ENCODE measurements at places on chromosomes 6 and 20.

DNA sequence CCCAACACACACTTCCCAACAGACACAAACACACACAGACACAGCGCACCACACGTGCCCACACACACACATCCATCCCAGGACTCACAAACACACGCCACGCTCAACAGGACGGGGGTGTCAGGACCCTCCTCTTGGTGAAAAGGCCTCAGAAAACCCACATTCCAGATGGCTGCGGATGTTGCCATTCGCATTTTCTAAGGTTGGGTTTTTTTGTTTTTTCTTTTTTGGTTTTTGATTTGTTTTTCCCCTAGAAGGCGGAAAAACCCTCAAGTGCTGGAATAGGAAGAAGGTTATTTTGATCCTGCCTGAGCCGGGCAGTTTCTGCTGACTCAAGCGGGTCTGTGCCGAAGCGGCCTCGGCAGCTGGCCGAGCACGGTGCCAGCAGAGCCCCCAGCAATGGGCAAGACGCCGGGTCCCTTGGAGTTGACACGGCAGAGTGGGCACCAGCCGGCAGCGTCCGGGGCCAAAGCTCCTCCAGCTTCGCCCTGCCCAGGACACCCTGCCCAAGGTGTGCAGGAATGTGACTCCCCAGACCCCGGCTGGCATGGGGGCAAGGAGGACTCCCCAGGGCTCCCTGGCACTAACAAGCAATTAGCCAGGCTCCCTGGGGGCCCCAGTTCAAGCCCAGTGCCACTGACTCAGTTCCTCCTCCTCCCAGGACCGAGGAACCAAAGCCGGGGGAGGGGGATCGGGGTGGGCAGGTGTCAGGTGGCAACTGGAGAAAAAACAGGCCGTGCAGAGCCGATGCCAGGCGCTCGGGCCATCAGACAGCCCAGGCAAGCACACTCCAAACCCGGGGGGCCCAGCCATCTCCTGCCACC lies 40.9 kb upstream of the ZBP1 start:
- DNase-seq = no peak

DNA sequence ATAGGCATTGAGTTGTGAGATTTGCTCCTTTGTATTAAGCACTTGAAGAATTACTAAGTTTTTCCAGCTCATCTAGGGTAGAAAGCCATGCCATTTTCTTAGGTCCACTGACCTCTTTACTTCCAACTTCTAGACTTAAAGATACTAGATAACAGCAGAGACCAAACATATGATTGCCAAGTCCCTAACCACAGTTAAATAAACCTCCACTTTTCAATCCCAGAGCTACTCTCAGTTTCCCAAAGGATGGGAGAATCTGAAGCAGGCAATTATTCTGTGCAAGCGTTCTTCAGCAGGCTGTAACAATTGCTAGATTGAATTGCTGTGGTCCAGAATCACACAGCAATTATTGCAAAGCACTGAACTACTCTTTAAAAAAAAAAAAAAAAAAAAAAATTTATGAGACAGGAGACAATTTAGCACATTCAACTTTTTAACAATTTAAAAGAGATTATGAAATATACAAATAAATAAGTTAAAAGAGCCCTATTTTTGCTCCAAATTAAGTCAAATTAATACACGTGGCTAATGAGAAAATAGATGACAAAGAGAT lies 104.0 kb upstream of the PRSS16 start:
- no peak for DNase-seq

DNA sequence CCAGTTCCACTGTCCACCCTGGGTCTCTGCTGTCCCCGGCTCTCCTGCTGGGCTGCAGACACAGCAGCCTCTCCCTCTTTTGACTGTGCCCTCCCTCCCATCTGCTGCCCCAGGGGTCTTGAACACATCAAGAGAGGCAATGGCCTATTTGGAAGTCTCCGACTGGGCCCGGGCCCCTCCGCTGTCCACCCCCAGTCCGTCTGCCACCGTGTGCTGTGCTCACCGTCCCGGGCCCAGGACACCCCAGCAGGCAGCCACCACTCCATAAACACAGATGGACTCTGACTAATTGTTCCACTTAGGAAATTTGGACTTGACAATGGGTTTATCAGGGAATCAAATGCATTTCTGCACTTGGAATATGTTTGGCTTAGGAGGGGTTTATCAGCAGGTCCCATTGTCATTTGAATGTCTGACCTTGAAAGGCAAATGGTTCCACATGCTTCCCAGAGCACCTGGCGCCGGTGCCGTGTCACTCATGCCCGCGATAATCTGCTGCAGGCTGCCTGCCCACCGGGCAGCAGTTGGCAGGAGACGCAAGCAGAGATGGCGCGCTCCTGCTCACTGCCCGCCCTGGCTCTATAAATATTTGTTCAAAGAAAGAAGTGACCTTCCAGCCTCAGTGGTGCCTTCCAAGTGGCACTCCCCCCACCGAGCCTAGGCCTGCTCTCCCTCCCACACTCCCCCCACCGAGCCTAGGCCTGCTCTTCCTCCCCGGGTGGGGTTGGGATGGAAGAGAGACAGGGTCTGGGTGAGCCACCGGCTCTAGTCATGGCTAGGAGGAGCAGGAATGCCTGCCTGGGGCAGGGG lies 18.8 kb upstream of the FRMD1 start:
- no peak for DNase-seq

- no peak for DNase-seq
These were observed 124.2 kb downstream of the LRRC1 start for GRCh38 chr6:53918854-53919510.

GRCh38 chr6:8027965-8028651 lies 36.1 kb downstream of the BLOC1S5 start:
- DNase-seq = no peak

DNA sequence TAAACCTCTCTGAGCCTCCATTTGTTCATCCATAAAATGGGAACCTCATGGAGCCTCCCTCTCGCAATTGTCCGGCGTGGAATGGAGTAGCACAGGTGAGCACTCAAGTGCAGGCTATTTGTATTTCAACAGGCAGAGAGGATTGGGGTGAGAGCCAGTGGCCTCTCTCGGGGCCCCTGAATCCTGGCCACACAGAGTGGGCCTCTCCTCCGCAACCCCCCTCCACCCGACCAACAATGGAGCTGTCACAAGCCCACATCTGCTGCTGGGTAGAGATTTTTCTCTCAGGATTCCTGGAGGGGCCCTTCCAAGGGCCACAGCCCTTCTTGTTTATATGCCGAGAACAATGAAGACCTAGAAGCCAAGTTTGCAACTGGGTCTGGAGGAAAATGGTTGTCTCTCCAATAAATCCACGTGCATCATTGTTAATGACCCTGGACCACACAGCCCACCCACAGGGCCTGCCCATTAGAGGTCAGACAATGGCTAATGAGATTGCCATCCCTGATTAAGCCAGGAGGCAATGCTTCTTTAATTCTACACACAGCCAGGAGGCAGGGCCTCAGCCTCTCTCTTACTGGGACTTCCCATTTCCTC lies 233.0 kb downstream of the ANKRD60 start:
- DNase-seq = no peak

- no peak for DNase-seq
These were observed 165.4 kb downstream of the SLC35B3 start for GRCh38 chr6:8269872-8270454.

DNA sequence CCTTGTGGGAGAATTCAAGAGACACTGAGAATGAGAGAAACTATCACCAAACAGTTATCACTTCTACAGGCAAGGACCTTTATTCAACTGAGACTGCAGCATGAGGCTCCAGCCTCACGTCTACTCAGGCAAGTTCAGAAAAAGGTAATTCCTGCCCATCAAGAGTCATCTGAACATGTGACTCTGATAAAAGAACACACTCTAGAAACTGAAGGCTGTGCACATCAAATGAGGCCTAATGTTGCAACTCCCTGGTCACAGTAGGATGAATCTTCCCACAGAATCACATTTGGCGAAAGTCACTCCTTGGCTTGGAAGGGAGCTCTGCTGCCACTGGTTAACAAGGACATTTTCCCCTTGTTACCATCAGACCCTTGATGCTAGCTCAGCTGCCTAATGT lies 71.2 kb upstream of the EMILIN3 start:
- no peak for DNase-seq
